ENCODE measurements at places on chromosomes 3 and 15. TPM values are rescaled to one million over a fixed set of nuclear protein-coding genes. Genes with fewer than 3 reads are reported as not detected.

The RHOV gene
- 1.4 TPM for polyA plus RNA-seq

The RPL39L gene
- polyA plus RNA-seq = 19.2 TPM

The CHL1 gene
- 11.9 TPM for polyA plus RNA-seq

The ARF4 gene
- 245 TPM for polyA plus RNA-seq

The C3orf18 gene
- polyA plus RNA-seq = 16.0 TPM

The CHD2 gene
- polyA plus RNA-seq = 105 TPM

The GOLGA6L7 gene
- 0.17 TPM for polyA plus RNA-seq

- DNase-seq = no peak
Observed at GRCh38 chr15:74417225-74417624, 16.5 kb downstream of the SEMA7A start.

DNA sequence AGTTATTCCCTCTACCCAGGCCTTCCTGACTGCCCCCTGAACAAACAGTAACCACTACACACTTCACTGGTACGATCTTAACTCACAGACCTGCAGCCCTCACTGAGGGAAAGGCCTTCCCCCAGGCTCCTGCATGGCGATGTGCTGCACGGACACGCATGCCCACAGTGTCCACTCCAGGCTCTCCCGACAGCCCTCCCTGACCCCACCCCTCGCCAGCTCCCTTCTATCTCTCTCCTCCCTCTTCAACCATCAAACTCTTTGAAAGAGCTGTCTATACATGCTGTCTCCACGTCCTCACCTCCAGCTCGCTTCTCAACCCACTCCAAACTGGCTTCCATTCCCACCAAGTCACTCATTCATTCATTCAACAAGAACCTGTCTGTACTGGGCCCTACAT lies 3.9 kb downstream of the SCN5A start:
- no peak for DNase-seq

DNA sequence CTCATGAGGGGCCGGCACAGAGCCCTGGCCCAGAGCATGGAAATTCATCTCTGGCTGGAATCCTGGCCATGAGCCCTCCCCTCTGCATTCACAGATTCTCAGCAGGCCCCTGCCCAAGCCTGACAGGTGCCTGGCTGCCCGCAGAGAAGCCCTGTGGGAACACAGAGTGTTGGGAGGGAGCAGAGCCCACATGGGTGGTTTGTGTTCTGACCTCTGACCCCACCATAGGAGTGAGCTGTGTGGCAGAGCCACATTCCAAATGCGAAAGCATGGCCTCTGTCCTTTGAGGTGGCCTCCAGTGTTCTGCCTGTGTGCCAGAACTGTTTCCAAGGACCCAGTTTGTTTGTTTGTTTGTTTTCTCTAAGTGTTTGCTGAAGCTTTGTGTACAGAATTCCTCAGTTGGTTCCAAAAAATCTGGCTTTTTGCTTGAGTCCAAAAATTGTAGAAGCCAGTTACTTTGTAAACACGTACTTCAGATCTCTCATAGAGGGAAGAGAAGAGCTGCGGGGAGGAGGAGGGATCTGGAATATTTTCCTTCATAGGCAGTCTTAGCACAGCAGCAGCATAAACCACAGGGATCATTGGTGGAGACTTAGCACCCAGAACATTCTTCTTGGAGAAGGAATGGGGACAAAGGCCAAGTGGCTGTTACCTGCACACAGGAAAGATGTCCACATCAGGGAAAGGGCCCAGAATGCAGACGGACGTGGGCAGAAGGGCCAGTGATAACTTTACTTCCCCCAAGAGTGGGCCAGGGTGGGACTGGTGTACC lies 36.0 kb downstream of the GRAMD2A start:
- DNase-seq = no peak
